Activated CD4-positive, alpha-beta T cell treated with anti-CD3 and anti-CD28 coated beads for 36 hours (primary cell): ENCODE measurements at places on chromosomes 2 and 18.

- DNase-seq: no peak
These were observed 24.5 kb downstream of the CYP27A1 start for GRCh38 chr2:218806346-218806978.

DNA sequence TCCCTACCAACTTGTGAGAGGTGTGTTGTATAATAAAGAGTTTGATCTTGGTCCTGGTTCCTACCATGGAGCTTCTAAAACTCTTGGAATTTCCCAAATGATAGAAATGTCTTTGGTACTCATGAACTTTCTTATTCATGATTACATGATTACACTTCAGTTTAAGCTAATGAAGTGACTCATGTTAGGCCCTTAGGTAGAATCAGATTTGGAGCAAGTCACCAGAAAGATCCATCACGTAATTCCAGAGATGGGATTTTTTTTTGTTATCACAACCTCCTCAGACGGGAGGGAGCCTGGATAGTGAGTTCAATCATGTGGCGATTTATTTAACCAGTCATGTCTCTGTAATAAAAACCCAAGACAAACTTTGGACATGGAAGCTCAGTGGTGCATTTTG is 1287.6 kb upstream of the ZEB2 start:
- DNase-seq: no peak

GRCh38 chr2:152242787-152243472 is 67.4 kb upstream of the STAM2 start:
- no peak for DNase-seq

GRCh38 chr2:180705551-180705950 is 274.9 kb upstream of the UBE2E3 start:
- no peak for DNase-seq

DNA sequence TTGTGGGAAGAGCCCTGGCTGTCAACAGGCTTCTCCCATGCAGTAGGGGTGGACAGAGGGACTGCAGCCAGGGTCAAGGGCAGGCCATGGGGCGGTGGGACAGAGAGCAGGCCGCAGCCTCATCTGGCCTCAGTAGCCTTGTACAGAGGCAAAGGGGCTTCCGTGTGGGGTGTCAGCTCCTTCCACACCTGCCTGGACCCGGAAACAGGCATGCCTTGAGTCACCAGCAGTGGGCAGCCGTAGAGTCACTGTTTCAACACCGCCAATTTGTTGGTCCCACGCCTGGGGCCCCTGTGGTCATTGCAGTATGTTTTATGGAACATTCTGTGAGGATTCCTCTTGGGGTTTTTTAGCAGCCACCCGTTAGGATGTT is 173.0 kb downstream of the SMAD7 start:
- DNase-seq: no peak

DNA sequence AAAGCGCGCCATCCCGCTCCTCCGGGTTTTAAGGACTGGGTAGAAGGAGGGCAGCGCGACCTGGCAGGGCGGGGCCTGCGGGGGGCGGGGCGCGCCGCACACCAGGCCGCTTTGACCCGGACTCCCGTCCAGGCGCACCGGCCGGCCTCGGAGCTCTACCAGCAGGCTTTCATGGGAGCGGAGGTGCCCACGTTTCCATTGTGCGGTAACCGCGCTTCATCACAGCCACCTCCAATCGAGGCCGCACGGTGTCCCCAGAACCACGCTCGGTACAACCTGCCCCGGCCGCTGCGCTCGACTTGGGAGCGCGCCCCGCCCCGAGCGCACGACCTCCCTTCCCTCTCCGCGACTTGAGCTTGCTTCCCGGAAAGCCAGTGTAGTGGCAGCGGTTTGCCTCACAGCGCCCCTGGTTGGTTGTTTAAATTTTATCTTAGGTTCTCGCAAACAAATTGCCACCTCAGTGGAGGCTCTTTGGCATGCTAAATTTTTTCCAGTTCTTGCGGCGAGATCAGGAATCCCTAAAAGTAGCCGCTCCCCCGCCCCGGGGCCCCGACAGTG is 280 bp upstream of the CYP1B1 start:
- DNase-seq: peak; percentile 81

DNA sequence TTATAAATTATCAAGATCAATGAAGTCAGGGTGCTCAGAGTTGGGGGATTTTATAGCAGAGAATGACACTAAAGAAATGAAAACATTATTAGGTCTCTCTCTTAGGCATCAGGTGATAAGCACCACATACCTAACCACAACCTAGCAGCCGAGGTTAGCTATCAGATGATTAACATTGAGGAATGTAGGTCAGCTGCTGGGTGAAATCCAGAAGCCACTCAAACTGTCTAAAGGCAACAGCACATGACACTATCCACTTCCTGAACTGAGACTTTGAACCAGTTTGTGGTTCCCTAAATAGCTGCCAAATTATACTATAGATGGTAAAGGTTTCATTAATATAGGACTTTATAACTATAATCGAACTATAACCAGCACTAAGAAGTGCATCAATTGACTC is 4.7 kb downstream of the EPG5 start:
- DNase-seq: peak; percentile 34

DNA sequence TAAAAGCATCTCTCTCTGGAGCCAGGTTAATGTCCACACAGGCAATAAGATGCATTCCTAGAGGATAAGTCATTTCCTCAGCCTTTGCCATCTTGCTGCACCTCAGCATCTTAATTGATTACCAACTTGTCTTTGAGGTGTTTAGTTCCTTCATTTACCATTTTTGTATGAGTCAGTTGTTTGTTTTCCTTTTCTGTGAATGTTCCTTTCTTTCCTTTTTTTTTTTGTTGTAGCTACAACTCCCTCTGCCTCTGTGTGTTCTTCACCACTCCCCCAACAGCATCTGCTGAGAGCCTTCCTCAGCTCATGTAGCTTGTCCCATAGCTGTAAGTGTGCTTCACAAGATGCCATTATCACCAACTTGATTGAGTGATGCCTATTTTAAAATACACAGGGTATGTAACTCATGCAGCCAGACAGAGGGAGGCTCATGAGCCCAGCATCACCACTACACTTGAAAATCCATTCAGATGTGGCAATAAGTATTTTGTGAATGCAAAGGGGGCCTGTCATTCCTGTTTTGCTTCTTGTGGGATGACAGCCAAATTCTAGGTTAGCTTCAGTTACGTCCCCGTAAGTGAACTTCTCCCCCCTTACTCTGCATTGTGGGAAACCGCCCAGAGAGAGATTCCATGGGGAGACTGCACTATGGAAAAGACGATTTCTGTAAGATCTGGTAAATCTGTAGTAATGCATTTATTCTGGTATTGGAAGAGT is 315.9 kb upstream of the ZEB2 start:
- no peak for DNase-seq

- DNase-seq: peak; percentile 78
These were observed 18.2 kb upstream of the GPR55 start for GRCh38 chr2:230942920-230943896.

GRCh38 chr2:72438364-72438763 is 290.7 kb upstream of the CYP26B1 start:
- no peak for DNase-seq

- DNase-seq: no peak
These were observed 59.4 kb downstream of the ALPK2 start for GRCh38 chr18:58569490-58569911.

DNA sequence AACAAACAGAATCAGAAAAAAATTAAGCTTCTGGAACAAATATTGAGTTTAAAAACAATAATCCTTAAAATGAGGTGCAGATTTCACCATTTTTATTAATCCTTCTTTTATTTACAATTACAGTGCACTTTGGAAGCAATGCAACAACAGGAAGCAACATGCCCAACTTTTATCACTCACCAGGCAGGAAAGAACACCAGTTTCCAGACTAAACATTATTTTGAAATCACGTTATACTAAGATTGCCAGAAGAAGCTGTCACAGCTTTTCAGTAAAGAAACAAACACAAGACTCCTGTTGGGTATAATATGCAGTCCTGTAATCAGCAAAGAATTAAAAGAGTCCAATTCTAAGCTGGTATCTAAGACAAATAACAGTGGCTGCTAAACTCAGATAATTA is 137.9 kb upstream of the ZC3H15 start:
- no peak for DNase-seq

- peak; percentile 28 for DNase-seq
These were observed 93.6 kb downstream of the GYPC start for GRCh38 chr2:126749537-126749936.

- no peak for DNase-seq
These were observed 10.8 kb upstream of the NAB1 start for GRCh38 chr2:190637903-190638618.

GRCh38 chr2:66696886-66697285 is 262.0 kb downstream of the MEIS1 start:
- no peak for DNase-seq

- no peak for DNase-seq
These were observed 28.4 kb upstream of the RNU4ATAC start for GRCh38 chr2:121502246-121502645.

DNA sequence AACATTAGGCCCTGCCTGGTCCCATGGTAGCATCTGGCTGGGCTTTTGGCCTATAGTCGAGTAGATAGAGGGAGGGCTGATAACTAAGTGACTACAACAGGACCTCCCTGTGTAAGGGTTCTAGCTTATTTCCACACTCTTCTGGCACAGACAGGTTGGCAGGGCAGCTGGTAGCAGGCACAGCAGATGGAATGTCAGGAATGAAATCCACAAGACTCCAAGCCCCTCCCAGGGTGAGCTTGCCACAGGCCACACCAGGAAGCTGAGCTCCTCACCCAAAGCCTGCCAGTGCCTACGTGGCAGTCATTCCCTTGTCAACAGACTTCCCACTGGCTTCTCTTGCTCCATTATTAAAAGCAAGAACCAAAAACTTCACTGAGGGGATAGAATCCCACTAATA is 20.7 kb upstream of the C1QL2 start:
- no peak for DNase-seq

DNA sequence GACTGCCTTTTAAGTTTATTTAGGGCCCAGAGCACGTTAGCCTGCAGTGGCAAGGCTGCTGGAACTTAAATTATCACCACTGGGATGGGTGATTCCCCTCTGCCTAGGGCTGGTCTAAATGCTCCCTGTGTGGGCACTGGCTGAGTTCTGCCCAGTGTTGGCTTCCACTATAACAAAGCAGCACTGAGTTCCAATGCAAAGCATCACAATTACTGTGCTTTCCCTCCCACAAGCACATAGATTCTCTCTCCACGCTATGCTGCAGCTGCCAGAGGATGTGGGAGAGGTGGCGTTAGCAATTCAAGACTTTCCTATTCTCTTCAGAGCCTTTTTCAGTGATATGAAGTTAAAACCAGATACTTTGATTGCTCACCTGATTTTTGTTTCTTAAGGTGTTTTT is 328.9 kb upstream of the DDX18 start:
- no peak for DNase-seq

GRCh38 chr2:620471-621302 is 56.5 kb downstream of the TMEM18 start:
- DNase-seq: no peak

GRCh38 chr2:45242161-45242741 is 233.0 kb upstream of the SIX2 start:
- no peak for DNase-seq

DNA sequence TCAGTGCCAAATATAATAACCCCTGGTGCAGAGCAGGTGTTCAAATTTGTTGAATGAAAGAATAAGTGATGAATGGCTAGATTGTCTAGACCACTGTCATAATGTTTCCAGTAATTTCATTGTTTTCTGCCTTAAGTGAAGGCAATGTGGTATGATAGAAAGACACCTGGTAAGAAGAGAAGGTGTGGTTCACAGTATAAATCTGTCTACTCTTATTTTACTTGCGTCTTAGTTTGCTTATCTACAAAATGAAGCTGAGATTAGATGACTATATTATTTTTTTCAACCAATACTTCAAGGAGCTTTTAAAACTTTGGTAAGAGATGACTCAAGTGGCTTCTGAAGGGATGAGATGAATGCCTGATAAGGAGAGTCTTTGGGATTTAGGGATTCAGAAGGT is 788.4 kb downstream of the EPHA4 start:
- no peak for DNase-seq
